Mesenchymal stem cell (in vitro differentiated cells and primary cell): ENCODE measurements at places on chromosomes 5 and 9.
A peak's percentile ranks its signal among the peaks of the same experiment; 100 is the strongest.

DNA sequence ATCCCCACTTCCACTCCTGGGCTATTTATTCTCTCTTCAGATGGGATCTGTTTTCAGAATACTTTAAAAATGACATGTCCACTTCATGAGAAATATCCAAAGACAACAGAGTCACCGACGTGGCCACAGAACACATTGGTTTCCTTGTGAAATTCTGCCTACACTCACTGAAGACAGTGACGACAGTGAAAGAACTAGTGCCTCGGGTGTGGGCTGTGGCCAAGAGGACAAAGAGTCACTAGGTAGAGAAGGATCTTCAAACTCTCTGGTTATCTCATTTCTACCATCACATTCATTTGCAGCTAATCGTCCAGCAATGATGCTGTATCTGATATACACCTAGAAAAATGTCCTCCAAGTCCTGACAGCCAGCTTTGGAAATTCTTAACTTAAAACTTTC is 59.1 kb downstream of the HABP4 start:
- no peak for DNase-seq

DNA sequence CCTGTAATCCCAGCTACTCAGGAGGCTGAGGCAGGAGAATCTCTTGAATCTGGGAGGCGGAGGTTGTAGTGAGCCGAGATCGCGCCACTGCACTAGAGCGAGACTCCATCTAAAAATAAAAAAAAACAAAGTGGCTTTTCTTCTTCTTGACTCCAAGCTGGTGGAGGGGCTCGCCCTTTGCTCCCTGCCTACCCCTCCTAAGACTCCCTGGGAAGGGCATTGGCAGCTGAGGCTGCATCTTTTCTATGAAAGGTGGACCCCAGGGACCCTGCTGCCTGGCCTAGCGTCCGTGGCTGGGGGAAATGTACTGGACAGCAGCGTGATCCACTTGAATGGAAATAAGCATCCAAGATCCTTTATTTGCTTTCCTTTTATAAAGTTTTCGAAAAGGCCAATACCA is 24.0 kb downstream of the ROPN1L start:
- DNase-seq: no peak

- no peak for DNase-seq
Measured at GRCh38 chr5:172691886-172692285, 50.8 kb downstream of the NEURL1B start.

DNA sequence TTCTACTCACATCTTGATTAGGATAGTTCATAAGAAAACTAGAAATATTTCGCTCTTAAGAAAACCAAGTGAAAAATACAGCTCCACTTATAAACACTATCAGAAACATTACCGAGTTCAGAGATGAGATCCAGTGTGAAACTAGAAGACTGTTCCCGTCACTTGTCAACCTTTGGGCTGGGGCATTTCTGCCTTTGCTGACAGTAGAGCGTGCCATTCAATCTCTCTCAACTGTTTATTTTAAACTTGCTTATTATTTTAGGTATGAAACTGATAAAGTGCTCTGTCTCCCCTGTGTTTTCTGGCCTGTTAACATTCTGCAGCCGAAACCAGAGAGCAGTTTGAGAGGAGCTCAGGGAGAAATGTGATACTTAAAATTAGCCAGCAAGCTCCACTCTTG is 16.7 kb downstream of the MRRF start:
- DNase-seq: no peak

- DNase-seq: no peak
Measured at GRCh38 chr5:61120534-61120933, 41.7 kb downstream of the SMIM15 start.

- no peak for DNase-seq
Measured at GRCh38 chr5:15388866-15389265, 111.1 kb upstream of the FBXL7 start.

DNA sequence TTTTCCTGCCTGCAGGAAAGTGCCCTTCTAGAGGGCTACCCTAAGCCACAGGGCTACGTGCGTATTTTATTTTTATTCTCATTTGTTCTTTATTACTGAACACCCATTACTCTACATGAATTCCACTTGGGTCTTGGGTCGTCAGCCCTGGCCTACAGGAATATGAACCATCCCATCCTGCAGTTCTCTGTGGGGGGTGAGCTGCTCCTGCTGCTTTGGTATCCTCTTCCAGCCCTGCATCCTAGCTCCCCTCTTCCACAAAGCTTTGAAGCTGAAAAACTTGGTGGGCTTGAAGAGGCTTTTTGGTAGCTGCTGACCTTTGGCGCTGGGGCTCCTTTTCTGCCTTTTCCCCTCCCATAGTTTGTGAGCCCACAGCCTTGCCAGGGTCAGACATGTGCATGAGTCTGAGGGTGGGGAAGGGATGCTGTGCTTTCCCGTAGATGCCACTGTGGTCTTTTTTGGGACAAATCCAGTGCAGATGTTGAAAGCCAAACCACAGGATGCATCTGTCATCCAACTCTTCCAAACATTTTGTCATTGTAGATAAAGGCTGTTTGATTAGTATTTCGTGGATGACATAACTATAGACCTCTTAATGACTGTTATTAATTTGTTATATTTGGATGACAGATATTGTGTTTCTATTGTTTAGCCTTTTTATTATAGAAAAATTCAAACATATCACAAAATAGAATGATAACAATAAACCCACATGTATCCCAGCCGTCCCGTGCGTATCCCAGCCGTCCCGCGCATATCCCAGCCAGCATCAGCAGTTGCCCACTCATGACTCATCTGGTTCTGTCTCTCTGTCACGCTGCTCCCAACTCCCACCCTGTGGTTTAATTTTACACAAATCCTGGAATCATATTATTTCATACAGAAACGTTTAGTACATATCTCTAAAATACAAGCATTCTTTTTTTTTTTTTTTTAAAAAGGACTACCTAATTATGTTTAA is 43.9 kb downstream of the SLC46A2 start:
- DNase-seq: peak; percentile 35

- no peak for DNase-seq
Measured at GRCh38 chr5:1111727-1112289, at the start of gene SLC12A7. SLC12A7 (minus strand) TSS chr5:1112063; CDS start chr5:1111991, 72 bp downstream.

DNA sequence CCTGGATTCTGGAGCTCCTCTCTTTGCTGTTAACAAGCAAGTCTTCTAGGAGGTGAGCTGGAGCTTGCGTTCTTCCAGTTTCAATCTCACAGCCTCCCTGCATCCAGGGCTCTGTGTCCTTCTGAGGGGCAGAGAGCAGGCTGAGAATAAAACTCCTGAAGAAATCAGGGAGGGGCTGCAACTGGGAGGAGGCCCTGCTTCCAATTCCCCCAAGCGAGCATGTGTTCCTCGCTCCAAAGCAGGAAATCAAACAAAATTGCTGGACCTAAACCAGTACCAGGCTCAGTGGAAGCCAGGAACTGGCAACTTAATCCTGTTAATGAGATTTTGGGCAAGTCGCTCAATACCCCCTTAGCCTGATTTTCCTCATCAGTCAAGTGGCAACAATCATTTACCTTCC is 181.8 kb downstream of the ASTN2 start:
- DNase-seq: no peak

- DNase-seq: peak; percentile 81
Measured at GRCh38 chr9:133874060-133874657, 118.0 kb downstream of the VAV2 start.

GRCh38 chr5:107063511-107063910 is 607.2 kb downstream of the EFNA5 start:
- no peak for DNase-seq

GRCh38 chr9:137607141-137607857 is 1.8 kb downstream of the ARRDC1 start:
- peak; percentile 36 for DNase-seq

DNA sequence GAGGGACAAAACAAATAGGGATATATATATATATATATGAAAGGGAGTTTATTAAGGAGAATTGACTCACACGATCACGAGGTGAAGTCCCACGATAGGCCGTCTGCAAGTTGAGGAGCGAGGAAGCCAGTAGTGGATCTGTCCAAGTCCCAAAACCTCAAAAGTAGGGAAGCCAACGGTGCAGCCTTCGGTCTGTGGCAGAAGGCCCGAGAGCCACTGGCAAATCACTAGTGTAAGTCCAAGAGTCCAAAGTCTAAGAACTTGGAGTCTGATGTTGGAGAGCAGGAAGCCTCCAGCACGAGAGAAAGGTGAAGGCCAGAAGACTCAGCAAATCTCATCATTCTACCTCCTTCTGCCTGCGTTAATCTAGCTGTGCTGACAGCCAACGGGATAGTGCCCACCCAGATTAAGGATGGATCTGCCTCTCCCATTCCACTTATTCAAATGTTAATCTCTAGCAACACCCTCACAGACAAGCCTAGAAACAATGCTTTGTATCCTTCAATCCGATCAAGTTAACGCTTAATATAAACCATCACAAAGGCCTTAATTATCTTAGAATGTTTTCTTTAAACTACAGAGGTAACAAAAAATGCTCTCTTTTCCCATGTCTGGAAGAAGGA is 23.8 kb upstream of the DAB2 start:
- no peak for DNase-seq

- DNase-seq: peak; percentile 45
Measured at GRCh38 chr5:152560512-152561137, 155.5 kb upstream of the NMUR2 start.

DNA sequence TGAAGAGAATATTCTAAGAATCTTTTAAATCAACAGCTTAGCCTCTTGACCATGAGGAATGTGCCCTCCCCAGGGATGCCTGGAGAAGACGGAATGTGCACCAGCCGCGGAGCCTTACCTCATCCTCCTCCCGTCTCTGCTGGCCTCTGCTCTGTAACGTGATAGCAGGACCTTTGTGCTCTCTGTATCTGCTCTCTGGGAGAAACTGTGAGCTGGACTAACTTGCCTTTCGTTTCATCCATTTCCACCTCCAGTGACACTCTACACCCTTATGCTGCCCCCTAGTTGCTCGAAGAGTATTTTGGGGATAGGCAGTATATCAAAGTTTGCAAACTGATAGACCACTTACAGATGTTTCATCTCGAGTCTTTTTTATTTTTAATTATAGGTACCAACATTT is 141.4 kb downstream of the NPR3 start:
- peak; percentile 51 for DNase-seq

DNA sequence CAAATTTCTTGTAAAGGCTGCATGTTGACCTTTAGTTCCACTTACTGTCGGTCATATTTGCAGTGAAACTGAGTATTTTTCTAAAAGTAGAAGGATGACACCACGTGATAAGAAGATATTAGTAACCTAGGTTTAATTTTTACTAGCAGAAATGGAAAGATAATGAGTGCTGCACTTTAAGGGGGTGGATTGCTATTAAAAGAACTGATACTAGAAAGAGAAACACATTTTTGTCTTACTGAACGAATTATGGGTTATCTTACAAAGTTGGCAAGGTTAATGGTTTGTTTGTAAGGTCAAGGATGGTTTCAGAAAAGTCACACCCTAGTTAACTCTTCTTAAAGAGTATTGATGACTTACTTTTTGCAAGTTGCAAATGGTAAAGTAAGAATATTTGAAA is 2.4 kb downstream of the MACIR start:
- DNase-seq: no peak

GRCh38 chr5:9497347-9497746 is 48.5 kb downstream of the SEMA5A start:
- no peak for DNase-seq

DNA sequence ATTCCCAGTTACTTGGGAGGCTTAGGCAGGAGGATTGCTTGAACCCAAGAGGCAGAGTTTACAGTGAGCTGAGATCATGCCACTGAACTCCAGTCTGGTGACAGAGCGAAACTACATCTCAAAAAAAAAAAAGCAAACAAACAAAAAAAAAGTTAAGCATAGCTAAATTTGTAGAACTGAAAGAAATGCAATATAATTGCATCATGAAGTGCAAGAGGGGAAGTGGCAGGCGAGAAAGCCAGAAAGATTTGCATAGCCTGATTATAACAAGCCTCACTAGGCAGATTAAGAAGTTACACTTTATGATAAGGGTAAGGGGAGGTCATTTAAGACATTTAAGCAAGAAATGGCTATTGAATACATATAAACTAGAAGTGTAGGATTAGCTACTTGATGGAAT is 187.1 kb downstream of the EDIL3 start:
- no peak for DNase-seq

GRCh38 chr9:79637177-79637925 is 65.6 kb downstream of the TLE4 start:
- peak; percentile 27 for DNase-seq

- DNase-seq: peak; percentile 54
Measured at GRCh38 chr9:87959916-87960581, 14.3 kb downstream of the CDK20 start.

- DNase-seq: peak; percentile 43
Measured at GRCh38 chr5:165579911-165580310, 2074.5 kb downstream of the MAT2B start.

GRCh38 chr5:138832218-138832617 is 42.9 kb downstream of the LRRTM2 start:
- DNase-seq: peak; percentile 40

DNA sequence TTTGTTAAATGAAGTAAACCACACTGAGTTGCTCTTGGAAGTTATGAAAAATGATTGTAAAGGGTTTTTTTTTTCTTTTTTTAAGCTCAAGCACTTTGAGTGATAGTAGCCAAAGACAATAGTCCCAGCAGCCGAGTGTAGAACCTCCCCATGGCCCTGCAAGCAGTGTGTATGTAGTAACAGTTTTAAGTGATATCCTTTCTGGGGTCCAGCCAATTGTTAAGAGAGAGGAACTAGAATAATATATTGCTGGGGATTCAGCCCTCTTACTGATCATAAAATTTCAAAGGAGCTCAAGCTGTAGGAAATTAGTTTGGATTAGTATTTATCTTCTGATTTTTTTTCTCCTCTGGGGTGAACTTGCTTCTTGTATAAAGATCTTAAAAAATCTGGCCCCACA is 43.2 kb downstream of the NPR3 start:
- DNase-seq: no peak

DNA sequence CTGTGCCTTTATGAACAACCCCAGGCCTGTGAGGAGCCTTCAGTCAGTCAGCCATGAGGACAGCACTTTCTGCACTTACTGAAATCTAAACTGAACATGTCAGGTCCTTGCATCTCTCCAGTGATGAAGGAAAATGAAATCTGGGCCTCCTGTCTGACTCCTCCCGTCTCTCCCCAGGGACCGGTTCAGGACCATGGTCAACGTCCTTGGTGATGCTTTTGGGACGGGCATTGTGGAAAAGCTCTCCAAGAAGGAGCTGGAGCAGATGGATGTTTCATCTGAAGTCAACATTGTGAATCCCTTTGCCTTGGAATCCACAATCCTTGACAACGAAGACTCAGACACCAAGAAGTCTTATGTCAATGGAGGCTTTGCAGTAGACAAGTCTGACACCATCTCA is 77.0 kb upstream of the PLPP6 start:
- DNase-seq: no peak

GRCh38 chr5:174596429-174596828 is 128.0 kb upstream of the MSX2 start:
- DNase-seq: peak; percentile 32

DNA sequence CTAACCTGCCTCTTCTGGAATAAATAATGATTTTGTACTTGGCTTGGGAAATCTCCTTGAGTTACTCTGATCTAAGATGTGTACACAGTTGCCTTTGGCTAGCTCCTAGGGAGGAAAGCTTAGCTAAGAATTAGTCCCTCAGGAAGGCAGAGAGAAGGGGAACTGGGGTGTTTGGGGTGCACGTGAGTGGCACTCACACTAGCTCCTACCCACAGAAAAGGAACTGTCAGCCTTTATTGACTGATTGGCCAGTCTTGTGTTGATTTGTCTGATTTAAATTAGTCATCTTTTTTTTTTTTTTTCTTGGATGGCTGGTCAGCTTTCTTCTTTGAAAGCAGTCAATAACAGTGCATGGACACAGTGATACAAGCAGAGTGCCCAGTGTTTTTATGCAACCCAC is 107.7 kb downstream of the DMRT2 start:
- DNase-seq: no peak
